ENCODE measurements at places on chromosomes 4 and X.

GRCh38 chr4:176790398-176790797 lies 2.3 kb downstream of the VEGFC start:
- DNase-seq = no peak

- DNase-seq = no peak
Measured at GRCh38 chrX:129512409-129512808, 10.9 kb downstream of the SMARCA1 start.

- DNase-seq = no peak
Measured at GRCh38 chr4:139791681-139792080, 126.1 kb downstream of the MGST2 start.

GRCh38 chr4:139841464-139842195 lies 176.0 kb downstream of the MGST2 start:
- no peak for DNase-seq

GRCh38 chrX:8520178-8520577 lies 55.5 kb downstream of the VCX3B start:
- no peak for DNase-seq

DNA sequence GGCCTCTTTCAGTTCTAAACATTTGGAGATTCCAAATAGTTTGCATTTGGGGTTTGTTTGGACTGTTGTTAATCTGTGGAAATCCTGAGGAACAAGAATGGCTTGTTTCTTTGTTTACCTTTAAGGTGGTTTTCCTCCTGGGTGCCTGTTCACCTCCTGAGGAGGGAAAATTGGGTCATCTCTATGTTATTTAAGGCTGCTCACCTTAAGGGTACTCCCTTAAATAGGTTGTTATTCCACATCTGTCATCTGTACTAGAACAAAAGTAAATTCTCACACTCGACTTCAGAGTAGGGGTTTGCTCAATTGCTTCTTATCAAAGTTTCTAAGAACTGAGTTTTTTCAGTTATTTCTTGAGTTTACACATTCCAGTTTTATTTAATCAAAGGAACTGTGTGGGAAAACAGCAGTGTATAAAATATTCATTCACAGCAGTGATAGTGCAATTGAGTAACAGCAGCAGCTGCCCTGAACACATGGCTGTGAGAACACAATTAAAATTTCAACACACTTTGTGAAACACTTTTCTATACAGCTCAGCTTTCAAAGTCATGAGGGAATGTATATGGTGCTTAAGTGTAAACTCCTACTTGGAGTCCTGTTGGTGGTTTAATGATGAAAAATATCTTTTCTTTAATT lies 238.5 kb upstream of the PGRMC2 start:
- no peak for DNase-seq

- DNase-seq = peak; percentile 66
Measured at GRCh38 chrX:19739683-19740082, 147.7 kb downstream of the SH3KBP1 start.

- DNase-seq = no peak
Measured at GRCh38 chrX:16852617-16853179, 17.5 kb downstream of the RBBP7 start.

- DNase-seq = no peak
Measured at GRCh38 chr4:92172203-92172602, 131.6 kb upstream of the GRID2 start.

DNA sequence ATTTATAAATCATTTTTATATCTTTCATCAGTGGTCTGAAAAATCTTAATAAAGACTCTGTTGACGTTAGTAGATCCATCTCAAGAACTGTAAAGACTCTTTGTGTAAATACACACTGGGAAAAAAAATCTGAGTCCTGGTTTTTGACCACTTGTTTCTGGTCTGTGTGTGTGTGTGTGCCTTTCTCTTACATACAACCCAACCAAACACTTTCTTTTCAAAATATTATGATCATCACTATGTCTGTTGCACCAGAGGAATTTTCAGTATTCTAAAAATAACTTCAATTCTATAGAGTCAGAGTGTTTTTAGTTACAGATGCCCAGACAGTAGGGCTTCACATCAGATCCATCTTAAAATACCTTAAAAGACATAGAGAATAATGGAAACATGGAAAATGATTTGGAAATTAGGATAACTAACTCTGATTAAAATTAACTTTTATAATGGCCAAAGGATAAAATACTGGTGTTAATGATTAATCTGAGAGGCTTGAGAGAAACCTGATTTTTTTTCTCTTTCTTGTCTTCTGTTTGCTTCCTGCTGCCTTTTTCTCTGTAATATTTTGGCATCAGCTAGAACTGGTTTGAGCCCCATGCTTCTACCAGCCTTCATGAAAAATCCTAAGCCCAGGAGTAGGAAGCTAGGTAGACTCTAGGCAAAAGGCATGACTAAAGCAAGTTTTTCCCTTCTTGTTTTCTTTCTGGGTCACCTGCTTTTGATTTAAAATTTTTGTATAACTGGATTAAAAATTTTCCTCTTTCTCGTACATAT lies 99.7 kb downstream of the ATXN3L start:
- peak; percentile 25 for DNase-seq

DNA sequence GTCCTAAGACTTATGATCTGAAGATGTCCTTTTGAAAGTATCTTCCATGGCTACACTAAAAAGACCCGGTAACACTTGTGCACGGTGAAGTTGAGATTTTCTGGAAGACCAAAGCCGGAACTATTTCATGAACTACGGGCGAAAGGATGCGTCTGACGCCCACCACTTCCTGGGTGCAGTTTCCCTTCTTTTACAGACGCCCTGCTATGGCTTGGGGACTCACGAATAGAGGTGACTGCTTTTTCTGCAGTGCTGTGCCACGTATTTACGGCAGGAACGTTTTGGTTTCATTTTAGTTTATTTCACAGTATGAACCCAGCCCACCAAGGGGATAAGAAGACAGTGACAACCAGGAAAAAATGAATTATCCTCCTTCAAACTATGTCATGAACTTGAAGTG lies 180.4 kb downstream of the AFAP1 start:
- DNase-seq = no peak

GRCh38 chrX:106783716-106784115 lies 18.8 kb upstream of the TBC1D8B start:
- DNase-seq = no peak

DNA sequence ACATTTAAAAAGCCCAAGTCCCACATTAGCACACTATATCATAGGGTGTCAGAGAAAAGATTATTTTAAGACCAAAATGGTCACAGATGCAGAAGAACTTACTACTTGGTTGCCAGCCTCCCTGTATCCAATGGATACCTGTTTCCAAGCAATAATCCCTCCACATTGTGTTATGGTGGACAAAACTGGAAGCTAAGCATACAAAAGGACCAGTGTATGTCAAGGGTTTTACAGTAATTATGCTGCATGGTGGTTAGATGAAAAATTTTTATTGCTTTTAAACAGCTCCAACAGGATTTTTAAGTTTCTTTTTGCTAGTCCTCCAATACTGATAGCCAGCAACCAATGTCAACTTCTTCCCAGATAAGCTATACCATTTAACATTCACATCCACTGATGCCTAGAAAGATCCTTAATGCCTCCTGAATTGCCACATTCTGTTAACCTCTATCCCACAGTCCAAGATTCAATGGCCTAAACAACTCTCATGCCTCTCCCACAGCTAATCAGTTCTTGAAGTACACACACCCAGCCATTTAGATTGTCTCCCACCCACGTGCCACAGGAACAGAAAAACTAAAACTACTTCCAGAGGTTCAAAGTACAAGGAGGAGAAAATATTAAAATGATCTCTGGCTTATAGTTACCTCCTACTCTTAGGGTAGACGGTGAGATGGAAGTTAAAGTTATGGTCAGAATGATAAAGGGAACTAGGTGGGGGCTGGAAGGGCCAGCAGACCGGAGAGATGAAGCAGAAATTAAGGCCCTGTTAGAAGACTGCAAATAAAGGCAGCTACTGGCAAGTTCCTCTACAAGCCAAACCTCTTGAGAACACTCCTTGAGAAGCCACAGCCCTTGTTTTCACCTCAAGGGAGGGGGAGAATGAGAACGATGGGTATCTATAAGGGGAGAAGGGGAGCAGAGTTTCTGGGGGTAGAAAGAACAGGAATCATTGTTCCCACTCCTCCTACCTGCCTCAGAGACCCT lies 5.5 kb downstream of the MED14 start:
- DNase-seq = no peak

GRCh38 chr4:146237092-146237491 lies 22.8 kb downstream of the REELD1 start:
- no peak for DNase-seq

DNA sequence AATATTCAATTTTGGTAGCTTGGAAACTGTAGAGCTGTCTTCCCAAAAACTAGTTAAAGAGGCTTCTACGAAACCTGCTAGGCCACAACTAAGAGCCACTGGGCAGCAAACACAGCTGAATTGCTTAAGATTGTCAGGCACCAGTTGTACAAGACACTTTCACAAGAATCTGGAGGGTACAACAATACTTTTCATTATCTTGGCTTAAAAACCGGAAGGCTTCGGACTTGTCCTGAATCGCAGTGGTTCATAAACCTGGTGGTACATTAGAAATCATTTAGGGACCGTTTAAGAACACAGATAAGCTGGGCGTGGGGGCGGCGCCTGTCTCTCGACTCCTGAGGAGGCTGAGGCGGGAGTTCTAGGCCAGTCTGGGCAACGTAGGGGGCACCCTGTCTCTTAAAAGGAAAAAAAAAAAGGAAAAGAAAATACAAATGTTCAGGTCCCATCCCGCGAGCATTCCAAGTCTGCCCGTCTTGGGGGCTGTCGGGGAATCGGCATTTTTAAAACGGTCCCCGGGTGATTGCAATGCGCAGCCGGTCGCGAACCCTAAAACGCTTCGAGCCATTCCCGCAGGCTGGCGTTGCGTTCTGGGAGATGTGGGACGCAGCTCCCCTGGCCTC lies 763 bp downstream of the PYURF start:
- DNase-seq = peak; percentile 30

DNA sequence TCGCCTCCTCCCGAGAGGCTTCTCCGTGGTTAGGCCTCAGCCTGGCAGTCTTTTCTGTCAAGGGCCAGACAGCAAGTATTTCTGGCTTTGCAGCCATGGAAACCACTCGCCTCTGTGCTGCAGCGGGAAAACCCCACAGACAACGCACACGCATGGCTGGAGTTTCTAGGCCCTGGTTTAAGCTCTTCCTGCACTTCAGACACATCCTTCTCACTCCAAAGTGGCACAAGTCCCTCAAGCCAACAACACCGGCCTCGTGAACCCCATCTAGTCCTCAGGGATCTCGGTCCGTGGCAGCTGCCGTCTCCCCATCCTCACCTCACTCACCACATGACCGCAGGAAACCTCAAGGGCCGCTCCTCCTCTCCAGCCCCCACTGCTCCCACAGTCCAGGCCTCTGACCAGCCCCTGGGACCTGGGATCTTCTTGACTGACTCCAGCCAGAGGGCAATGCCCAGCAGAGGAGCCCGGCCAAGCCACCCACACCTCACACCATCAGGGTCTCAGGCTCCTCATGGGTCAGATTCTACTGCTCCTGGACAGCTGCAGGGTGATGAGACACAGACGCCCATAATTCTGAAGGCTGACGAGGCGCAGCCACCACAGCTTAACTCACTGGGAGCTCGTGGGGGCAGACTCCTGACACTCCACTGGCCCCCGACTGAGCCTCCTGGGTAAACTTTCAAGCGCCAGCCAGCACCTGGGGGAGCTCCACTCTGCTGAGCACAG lies 21.7 kb downstream of the LETM1 start:
- DNase-seq = no peak

- no peak for DNase-seq
Measured at GRCh38 chr4:16759931-16760582, 138.4 kb downstream of the LDB2 start.

DNA sequence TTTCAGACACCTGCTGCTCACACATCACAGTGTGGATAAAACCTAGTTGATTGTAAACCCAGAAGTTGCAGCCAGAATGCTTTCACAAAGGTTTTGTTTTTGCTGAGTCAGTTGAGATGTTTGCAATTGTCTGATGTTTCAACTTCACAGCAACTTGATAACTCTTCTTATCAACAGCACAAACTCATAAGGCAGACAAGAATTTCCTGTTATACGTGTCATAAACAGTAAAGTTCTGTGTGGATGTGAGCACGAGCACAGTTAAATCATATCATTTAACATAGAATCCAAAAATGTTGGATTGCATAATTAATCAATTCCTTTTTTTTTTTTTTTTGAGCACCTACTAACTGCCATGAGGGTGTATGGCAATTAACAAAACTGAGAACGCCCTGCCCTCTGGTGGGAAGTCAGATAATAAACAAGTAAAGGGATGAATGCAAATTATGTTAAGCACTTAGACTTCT lies 512.2 kb downstream of the PDHA2 start:
- DNase-seq = peak; percentile 34

- DNase-seq = no peak
Measured at GRCh38 chrX:143437439-143437838, 79.8 kb downstream of the SPANXN3 start.

- no peak for DNase-seq
Measured at GRCh38 chr4:145763399-145763798, 83.5 kb downstream of the C4orf51 start.

DNA sequence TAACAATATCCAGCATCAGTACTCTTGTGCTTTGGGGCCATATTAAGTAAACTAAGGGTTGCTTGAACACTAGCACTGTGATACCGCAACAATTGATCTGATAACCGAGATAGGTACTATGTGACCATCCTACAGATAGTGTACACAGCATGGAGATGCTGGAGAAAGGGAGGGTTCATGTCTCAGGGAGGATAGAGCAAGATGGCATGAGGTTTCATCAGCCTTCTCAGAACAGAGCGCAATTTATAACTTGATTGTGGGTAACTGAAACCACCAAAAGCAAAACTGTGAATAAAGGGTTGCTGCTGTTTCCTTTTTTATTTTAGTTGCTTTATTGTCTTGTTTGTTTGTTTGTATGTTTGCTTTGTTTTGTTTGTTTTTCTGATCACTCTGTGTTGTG lies 1449.7 kb downstream of the PCDH7 start:
- DNase-seq = no peak

DNA sequence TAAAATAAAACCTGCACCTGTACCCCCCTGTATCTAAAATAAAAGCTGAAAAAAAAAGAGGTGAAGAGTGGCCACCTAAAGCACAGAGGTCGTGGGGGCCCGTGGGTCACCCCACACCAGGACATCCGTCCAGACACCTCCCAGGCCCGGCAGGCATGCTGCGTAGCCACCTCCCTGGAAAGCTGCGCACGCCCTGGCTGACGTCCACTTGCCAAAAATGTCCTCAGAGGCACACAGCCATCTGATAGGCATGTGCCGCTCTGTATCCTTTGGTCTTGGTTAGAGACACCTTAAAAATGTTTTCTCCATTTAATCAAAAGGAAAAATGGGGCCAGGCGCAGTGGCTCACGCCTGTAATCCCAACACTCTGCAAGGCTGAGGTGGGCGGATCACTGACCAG lies 17.7 kb downstream of the FAM53A start:
- no peak for DNase-seq
